Peyer's patch (tissue), 4 donors: ENCODE measurements at places on chromosomes 4 and X. TPM values are rescaled to one million over a fixed set of nuclear protein-coding genes. Genes with fewer than 3 reads are reported as not detected.
A peak's percentile ranks its signal among the peaks of the same experiment; 100 is the strongest.

DNA sequence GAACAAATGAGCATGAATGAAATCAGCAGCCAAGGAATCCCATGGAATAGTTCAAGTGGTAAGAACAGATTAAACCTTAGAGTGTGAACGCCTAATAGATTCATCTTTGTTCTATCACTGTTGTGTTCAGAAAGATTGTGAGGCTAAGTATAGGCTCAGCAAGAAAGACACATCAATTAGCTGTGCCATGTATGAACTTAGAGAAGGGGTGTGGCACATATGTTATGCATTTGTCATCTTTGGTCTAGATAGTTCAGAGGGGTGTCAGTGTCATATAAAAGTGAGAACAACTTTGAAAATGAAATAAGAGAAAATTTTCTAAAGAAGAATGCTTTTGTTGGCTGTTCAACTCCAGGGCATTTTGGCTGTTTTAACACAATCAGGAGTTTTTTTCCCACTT lies 9.4 kb downstream of the DAPP1 start:
- no peak for DNase-seq

DNA sequence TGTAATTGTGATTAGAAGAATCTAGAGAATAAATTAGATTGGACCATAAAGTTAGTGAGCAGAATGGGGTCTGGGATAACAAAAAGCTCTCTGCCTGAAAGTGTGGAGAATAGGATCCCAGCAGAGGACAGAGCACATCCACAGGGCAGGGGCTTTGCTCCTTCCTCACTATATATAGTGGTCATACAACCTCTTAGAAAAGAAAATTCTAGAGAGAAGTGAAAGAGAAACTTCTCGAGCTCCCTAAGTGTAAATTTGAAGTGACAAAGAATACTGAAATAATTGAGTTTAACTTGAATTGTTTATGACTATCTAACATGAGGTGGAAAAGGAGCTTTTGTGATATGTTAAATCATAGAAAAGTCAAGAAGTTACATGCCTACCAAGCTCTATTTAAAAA lies 14.9 kb downstream of the ADAM29 start:
- DNase-seq = no peak

GRCh38 chr4:119082661-119083060 lies 53.0 kb upstream of the MYOZ2 start:
- no peak for DNase-seq

DNA sequence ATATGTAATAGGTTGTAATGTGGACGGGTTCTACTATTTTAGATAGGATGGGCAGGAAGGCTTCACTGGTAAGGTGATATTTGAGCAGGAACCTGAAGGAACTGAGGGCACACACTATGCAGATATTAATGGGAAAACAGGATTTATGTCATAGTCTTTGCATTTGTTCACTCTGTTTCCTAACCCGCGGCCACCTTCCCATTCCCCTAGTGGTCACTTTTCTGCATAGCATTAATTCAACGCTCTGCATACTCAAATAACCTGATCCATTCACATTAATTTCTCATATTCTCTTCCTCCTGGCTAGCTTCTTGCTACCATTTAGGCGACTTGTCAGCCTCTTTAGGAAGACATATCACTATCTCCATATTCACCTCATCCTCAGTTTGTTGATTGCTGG lies 61.5 kb downstream of the GSPT2 start:
- DNase-seq = no peak

- no peak for DNase-seq
Observed at GRCh38 chr4:151417766-151418376, 8.9 kb downstream of the FHIP1A start.

DNA sequence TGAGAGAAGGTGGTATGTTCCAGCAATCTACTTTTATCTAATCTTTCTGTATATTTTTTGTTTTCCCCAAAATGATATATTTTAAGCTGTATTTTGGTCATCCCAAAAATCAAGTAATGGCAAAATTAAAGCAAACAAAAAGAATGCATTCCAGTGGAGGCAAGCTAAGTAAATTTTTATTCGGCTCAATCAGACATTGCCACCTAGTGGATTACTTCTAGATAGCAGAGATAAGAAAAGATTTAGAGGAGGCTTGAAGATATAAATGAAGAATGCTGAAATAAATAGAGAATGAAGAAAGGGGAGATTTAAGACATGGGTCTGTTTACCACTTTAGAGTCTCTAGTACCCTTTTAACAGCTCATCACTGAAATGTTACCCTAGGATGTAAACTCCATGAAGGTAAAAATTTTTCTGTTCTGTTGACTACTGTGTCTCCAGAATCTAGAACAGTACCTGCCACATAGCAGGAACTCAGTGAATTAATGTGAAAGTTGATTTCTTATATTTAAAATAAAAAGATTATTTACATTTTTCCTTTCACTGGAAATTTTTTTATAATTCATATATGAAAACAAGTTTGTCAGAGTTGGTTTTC lies 110.9 kb upstream of the ANK2 start:
- DNase-seq = no peak

DNA sequence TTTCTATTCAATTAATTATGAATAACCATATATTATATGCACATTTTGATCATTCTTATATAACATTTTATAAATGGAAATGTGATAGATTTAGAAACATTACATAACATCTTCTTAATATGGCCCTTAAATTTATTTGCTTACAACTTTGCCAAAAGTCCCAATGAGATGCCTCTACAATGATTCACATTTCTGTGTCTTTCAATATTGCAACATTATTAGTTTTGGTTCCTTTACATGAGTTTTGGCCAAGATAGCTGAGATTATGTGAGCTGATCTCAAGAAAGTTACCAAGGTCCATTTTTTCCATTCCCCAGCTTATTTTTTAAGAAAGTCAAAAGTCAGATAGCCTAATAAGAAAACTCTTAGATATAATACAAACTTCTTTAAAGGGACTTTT lies 361.2 kb downstream of the PCDH7 start:
- no peak for DNase-seq

DNA sequence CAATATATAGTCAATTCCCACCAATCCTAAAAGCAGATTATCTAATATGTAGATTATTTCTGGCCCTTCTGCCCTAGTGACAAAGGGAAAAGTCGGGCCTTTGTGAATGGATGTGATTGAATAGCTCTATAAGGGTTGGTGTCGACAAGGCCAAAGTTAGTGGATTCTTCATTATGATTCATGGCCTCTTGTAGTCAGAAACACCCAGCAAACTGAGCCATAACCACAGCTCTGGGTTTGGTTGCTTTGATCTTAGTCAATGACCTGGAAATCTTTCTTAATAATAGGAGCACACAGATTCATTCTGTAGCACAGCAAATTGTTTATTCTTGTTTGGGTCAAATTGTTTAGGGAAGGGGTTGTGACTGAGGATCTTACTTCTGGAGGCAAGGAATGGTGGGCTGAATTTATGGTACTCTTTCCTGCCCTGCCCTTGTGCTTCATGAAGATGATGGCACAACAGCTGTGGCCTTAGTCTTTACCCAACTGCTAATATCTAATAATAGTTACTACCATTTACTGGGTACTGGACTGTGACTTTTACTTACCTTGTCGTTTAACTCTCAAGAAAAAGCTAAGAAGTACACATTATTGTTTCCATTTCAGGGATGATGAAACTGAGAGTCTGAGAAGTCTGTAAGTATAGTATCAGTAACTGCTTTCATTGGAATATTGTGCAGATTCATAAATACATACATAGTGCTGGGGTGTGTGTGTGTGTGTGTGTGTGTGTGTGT lies 74.0 kb downstream of the AFF2 start:
- DNase-seq = no peak

DNA sequence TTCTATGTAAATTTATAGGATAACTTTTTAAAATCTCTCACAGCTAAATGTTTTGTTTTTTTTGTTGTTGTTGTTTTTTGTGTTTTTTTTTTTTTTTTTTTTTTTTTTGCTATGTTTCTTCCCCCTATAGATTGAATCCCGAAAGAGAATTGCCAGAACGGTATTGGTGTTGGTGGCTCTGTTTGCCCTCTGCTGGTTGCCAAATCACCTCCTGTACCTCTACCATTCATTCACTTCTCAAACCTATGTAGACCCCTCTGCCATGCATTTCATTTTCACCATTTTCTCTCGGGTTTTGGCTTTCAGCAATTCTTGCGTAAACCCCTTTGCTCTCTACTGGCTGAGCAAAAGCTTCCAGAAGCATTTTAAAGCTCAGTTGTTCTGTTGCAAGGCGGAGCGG lies 4.1 kb downstream of the BRS3 start:
- DNase-seq = no peak

DNA sequence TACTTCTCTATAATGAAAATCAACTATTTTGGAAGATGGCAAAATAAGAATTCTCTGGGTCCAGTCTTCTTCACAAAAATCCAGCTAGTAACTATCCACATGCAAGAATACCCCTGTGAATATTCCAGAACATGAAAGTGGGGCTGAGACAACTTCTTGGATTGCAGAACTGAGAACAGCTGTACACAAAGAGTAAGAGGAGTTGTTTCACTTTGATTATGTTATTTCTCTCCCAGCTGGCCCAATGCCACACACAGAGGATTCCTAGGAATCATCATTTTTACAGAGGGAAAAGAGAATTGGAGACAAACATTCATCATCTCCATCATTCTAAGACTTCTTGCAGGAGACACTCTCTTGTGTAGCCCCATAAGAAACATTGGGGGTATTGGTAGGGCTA lies 782.2 kb upstream of the LCORL start:
- DNase-seq = no peak

DNA sequence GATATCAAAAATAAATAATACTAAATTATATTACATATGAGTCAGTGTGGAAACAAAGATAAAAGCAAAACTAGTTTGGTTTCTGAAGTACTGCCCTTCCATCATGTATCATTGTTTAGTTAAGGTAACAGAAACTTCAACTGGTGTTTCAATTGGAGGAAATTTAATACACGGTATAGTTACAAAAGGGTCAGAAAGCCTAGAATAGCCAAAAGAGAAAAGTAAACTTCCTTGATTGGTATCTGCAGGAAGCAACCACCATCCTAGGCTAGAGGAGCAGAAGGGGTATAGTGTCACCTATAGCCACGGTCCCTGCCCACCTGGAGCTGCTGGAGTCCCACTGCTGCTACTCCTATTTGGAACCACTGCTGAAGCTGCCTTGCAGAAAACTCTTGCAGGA lies 185.6 kb downstream of the SLC7A11 start:
- DNase-seq = no peak

- no peak for DNase-seq
Observed at GRCh38 chr4:156505341-156505955, 466.2 kb downstream of the PDGFC start.

GRCh38 chr4:123790681-123791080 lies 394.1 kb downstream of the SPRY1 start:
- no peak for DNase-seq

DNA sequence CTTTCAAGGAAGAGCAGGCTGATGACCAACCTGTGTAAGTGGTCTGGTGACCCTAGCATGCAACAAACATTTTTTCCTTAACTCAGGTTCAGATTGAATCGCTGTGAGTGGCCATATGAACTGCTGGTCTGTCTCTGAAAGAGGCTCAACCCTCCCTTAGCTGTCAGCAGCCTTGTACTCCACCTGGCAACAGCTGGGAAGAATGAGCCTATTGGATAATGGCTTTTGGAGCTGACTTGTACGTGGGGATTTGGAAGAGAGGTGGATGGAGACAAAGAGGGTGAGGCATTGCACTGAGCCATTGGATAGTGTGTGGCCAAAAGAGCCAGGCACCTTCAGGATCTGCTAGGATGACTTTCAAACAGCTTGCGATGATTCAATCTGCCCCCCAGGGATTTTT lies 35.7 kb upstream of the BMP15 start:
- no peak for DNase-seq

DNA sequence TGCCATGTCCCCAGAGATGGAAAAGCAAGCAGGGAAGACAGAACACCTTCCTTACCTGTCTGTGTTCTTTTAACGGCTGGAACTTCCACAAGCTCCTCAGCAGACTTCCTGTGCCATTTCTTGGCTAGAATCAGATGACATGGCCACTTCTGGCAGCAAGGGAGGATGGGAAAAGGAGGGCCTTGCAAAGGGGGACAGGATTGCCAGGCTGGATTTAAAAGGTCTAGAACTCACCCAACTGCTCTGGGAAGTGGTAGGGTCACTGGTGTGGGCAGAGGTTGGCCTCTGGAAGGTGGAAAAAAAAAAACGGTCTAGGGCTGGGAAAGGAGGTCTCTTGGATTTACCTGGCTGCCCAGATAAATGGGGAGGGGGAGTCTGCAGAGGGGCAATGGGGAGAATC lies 1.6 kb upstream of the USP11 start:
- DNase-seq = peak; percentile 7

GRCh38 chrX:2740672-2741071 lies 11.2 kb upstream of the XG start:
- DNase-seq = no peak

DNA sequence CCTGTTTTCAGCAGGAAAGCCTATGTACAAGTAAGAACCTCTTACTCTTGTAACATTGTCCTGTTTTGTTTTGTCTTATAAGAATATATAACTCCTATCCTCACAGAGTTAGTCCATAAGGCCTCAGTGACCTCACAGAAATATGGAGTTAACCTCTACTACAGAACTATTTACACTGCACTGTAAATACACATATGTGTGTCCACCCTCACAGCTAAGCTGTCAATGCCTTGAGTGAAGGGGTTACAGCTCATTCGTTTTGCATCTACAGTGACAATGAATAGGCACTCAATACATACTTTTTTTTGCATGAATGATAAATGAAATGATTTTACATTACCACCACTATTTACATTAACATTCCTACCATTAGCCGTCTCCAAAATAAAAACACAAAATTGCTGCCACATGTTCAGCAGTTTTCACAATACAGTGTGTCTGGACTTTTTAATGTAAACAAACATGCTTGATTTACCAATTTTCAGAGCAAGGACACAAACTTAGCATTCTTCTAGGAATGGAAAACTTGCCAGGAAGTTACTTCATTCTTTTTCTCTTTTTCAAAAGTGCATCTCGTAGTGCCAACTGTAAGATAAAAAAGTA lies 9.5 kb upstream of the NAAA start:
- no peak for DNase-seq

DNA sequence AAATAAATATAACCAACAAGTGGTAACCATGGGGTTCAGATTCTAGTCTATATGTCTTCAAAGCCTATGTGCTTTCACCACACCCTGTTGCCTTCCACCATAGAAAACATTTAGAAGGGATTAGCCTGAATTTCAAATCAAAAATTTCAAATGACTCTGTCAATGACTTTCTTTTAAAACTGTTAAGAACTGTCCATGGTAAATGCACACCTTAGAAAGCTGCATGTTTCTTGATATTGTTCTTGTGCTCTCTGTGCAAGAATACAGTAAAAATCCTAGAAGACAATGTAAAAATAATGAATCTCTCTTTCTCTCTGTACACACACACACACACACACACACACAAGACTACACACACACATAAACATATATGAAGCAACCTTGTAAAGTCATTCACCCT lies 74.6 kb upstream of the EXOC1L start:
- DNase-seq = no peak

RRH gene
- not detected for total RNA-seq

ZXDA gene
- total RNA-seq = 4.4 TPM

ZFP42 gene
- total RNA-seq = not detected

ZNF732 gene
- not detected for total RNA-seq

CXCR3 gene
- not detected for total RNA-seq

FAT4 gene
- total RNA-seq = 6.3 TPM

FANCB gene
- total RNA-seq = 1.4 TPM

STARD8 gene
- total RNA-seq = 0.70 TPM
